ENCODE measurements at places on chromosomes 11 and 22.

DNA sequence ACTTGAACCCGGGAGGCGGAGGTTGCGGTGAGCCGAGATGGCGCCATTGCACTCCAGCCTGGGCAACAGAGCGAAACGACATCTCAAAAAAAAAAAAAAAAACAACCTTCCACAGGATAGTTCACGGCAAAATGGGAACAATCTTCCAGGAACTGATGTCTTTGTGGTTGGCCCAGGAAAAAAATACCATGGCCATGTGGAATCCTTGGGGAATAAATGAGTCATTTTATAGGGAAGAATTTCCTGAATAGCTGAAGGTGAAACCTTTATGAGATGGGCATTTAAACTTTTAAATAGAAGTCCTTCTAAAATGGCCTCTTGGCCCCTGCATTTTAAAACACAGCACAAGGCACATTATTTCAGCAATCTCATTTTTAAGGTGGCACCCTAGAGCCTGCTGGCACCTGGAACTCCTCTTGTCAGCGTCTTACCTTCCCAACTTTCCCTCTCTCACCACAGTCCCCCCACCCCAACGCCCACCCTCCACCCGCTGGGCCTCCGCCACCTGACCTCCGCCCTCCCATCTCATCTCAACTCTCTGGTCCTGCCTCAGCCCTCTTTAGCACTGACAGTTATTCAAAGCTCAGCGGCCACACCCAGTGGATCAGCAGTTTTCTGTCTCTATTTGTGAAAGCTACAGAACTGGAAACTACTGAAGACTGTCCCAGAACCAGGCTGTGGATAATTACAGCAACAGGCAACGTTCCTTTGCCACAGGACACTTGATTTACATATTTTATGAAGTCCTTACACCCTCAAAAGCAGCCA lies 43.1 kb downstream of the SCGB1A1 start:
- peak; percentile 82 for DNase-seq

GRCh38 chr11:47185305-47186075 lies 744 bp downstream of the PACSIN3 start:
- peak; percentile 57 for DNase-seq

DNA sequence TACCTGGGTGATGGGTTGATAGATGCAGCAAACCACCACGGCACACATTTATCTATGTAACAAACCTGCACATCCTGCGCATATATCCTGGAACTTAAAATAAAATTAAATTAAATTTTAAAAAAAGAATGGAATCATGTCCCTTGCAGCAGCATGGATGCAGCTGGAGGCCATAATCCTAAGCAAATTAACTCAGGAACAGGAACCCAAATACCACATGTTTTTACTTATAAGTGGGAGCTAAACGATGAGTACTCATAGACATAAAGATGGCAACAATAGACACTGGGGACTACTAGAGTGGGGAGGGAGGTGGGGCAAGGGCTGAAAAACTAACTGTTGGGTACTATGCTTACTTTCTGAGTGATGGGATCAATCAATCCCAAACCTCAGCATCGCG lies 40.9 kb downstream of the CWC15 start:
- no peak for DNase-seq

DNA sequence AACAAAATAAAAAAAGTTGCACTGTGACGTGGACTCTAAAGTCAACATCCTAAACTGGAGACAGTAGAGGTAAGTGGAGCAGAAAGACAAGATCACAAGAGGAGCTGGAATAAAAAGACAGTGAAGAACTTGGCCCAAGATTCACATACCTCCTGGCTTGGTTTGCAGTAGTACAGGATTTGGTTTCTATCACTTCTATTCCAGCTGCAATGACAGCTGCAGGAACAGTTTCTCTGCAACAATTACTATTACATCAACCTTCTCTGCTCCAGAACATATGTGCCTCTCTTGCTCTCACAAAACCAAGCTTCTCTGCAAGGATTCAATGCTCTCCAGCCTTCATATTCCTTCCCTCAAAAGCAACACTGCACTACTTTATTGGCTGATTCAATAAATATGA lies 7.8 kb upstream of the KDM2A start:
- DNase-seq: peak; percentile 52

- DNase-seq: no peak
These were observed at the start of gene FREY1 for GRCh38 chr11:45906965-45907611. TSS of gene FREY1 (minus strand) at chr11:45907271. CDS start at chr11:45907245, 26 bp downstream.

GRCh38 chr11:123055191-123055901 lies 6.6 kb downstream of the HSPA8 start:
- no peak for DNase-seq

GRCh38 chr11:112644410-112645131 lies 316.6 kb upstream of the NCAM1 start:
- DNase-seq: no peak

DNA sequence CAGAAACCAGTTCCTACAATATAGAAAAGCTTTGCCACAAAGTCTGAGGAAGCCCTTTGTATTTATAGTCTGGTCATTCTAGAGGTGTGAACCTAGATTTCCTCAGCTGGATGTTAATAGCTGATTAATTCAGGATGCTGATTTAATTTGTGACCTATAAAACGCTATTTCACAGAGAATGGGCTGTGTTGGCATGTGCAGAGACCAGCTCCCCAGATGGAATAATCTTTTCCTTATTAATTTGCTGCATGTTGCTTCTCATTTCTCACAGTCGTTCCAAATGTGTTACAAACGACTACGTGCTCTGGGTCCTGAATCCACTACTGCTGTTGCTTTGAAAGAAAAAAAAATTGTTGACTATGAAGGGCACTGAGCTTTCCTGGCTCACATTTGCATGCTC lies 49.3 kb downstream of the BDNF start:
- DNase-seq: no peak

DNA sequence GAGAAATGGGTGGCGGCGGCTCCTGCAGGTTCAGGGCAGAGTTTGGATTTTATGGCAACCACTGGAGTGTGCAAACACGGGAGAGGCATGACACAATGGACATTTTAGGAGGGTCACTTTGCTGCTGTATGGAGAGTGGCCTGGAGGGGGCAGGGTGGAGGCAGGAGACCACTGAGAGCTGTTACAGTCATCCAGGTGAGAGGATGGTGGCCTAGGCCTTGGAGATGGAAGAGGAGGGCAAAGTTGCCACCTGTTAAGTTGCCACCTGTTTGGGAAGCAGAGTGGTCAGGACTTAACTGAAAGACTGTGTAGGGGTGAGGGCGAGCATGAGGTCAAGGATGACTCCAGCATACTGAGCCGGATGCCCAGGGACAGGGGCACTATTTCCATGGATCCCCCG lies 2.3 kb upstream of the RAD9A start:
- DNase-seq: no peak

DNA sequence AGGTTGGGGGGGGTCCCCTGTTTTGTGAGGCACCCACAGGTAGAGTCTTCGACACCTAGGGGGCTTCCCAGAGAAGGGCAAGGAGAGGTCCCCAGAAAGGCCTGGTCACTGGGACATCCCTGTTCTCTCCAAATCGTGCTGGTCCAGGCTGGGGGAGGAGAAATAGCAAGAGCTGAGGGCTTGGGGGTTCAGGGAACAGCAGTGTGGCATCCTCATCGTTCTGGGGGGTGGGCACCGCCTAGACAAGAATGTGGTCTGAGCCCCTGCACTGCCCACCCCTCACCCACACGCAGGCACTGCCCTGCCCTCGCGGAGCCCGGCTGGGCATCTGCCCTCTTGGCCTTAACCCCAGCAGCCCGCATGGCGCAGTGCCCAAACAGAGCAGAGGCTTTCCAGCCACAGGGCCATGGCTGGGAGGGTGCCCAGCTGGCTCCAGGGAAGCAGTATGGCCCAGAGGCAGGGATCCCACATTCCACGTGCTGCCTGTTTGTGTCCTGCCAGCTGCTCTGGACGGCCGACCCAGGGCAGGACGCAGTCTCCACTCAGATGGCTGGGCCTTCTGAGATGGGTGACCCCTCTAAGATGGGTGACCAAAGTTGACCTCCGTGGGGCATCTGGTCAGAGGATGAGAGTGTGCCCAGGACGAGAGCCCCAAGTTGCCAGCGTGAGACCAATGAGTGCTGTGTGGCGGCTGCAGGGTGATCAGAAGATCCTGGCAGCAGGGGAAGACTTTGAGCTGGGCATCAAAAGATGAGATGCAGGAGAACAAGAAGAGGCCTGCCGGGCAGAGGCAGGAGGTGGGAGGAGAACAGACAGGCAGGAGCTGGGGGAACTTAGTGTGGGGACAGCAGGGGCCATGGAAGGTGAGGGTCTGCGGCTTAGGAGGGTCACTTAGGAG lies 14.4 kb downstream of the SCARF2 start:
- no peak for DNase-seq
